ENCODE measurements at places on chromosomes 1 and 21. TPM values are rescaled to one million over a fixed set of nuclear protein-coding genes. Genes with fewer than 3 reads are reported as not detected.

The APCS gene
- not detected for total RNA-seq

The IL19 gene
- not detected for total RNA-seq

The MTARC2 gene
- total RNA-seq = not detected

The SLC37A1 gene
- total RNA-seq = 23.0 TPM

The EYA3 gene
- 32.9 TPM for total RNA-seq

The KRTAP12-2 gene
- total RNA-seq = not detected

The EPHB2 gene
- total RNA-seq = not detected

The C1QC gene
- total RNA-seq = not detected

The CASQ2 gene
- not detected for total RNA-seq

The LIPI gene
- total RNA-seq = not detected

The LRRC7 gene
- not detected for total RNA-seq

The LZIC gene
- 35.1 TPM for total RNA-seq

The CRNN gene
- not detected for total RNA-seq

DNA sequence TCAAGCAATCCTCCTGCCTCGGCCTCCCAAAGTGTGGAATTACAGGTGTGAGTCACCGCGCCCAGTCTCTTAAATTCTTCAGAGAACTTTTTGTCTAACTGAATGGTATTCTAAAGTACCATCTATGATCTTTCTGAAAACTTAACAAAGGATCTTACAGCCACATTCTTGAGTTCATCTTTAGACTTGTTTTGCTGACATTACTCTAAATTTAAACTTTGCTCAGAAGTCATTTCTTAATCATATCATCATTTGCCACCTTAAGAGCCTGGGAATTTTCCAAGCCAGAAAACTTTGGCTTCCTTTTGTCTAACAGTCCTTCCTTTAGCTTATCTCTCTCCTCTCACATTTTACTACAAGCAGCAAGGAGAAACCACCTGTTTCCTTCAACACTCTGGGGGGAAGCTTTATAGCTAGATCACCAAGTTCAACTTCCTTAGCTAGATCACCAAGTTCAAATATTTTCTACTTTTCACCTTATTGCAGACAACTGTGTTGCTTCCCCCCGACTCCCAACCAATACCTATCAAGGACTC, 5.4 kb upstream of the ZBTB8A start:
- DNase-seq = no peak

DNA sequence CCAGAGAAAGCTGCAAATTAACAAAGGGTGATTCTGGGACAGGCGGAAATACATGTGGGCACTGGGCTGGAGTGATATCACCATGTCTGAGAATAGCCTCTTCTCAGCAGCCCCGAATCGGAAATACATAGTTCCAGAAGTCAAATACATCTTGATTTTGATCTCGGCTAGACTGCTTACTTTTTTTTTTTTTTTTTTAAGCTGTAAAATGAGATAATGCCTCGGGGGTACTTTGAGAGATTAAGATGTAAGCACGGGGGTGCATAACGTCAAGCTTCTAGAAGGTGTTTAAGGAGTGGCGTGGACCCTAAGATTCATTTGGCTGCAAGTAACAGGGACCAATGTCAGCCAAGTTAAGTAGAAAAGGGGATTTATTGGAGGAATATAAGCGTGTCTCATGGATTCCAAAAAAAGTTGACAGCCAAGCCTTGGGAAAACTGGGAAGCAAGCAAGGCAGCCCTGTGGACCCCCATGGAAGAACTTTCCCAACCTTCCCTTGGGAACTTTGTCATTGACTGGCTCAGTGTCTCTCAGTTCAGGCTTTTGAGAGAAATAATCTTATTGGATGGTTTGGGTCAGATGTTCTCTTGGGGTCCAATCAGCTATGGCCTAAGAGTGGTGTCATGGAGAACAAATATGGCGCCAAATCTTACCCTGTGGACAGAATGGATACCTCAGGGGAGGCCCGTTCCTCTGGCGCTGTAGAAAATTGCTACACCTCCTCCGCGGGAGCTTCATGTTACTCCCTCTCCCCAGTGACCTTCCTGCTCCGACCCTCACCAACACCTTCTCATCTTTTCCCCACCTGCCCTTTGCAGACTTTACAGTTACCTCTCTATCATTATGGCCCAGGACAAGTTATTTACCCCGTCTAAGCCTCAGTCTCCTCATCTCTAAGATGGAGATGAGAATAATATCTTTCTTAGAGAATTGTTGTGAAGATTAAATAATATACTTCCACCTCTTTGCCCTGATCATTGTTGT, 186.6 kb downstream of the KAZN start:
- no peak for DNase-seq

GRCh38 chr1:160580221-160580812, 1.0 kb upstream of the CD84 start:
- no peak for DNase-seq

DNA sequence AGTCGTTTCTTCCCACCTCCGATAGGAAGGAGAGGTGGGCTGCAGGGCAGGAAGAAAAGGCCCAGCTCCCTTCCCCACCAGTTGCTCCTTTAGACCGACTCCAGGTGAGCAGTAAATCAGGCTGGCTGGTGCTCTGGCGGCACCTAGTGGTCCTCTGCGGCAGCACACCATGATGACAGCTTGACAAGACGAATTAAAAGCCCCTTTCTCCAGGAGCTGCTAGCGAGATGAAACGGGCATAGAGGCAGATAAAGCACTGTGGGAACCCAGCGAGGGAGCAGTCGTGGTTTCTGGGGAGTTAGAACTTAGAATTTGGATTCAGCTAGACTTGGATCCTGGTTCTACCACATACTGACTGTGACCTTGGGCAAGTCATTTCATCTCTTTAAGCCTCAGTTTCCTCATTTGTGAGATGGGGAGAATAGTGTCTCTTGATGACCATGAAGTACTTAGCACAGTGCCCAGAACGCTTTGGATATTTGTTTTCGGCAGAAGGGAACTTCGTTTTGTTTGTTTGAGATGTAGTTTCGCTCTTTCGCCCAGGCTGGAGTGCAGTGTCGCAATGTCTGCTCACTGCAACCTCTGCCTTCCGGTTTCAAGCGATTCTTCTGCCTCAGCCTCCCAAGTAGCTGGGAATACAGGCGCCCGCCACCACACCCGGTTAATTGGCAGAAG, 21.8 kb upstream of the COL9A2 start:
- DNase-seq = peak; percentile 97

DNA sequence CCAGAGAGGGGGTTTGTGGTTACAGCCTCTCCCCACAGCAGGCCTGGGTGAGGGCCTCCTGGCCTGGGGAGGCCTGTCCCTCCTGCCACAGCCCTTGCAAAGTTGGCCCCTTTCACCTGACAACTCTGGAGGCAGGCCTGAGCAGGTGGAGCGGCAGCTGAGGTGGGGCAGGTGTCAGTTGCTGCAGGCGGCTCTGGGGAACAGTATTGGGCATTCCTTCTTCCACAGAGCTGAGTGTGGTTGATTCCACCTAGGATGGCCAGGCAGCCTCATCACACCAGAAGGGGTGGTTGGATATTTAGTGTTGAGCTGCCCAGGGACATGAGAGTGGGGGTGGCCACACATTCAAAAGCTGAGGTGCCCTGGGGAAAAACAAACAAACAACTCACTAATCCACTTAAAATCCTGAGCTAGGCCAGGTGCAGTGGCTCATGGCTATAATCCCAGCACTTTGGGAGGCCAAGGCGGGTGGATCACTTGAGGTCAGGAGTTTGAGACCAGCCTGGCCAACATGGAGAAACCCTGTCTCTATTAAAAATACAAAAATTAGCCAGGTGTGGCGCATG, 31.1 kb downstream of the PIGP start:
- DNase-seq = no peak

- DNase-seq = no peak
Measured at GRCh38 chr1:11072216-11072917, 12.5 kb upstream of the SRM start.

DNA sequence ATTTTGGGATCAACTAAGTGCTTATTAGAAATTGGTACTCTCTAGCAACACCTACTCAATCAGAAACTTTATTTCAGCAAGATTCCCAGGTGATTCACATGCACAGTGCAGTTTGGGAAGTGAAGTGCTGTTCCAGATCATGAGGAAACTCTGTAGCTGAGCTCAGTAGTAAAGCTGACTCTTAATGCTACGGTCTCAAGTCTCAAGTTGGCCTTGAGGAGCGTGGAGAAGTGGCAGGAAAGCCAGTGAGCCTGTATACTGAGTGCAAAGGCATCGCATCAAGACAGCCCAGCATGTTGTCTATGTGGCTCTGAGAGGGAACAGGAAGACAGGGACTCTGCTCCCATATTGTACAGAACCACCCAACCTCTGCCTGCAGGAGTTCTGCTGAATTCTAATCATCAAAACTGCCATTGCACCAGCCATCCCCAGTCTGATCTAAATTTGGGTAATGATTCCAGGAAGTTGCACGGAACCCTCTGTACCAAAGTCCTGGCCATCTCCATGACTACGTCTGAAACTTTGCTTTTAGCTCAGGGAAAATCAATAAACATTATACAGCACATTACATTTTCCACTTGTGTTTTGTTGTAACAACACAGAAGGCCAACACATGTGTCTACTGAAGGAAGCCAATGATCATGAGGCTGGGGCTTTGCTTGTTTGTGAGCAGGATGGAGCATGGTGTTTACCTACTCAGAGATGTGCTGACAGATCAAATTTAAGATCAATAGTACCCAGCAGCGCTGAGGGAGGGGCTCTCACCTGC, 105.1 kb upstream of the TLR5 start:
- no peak for DNase-seq

DNA sequence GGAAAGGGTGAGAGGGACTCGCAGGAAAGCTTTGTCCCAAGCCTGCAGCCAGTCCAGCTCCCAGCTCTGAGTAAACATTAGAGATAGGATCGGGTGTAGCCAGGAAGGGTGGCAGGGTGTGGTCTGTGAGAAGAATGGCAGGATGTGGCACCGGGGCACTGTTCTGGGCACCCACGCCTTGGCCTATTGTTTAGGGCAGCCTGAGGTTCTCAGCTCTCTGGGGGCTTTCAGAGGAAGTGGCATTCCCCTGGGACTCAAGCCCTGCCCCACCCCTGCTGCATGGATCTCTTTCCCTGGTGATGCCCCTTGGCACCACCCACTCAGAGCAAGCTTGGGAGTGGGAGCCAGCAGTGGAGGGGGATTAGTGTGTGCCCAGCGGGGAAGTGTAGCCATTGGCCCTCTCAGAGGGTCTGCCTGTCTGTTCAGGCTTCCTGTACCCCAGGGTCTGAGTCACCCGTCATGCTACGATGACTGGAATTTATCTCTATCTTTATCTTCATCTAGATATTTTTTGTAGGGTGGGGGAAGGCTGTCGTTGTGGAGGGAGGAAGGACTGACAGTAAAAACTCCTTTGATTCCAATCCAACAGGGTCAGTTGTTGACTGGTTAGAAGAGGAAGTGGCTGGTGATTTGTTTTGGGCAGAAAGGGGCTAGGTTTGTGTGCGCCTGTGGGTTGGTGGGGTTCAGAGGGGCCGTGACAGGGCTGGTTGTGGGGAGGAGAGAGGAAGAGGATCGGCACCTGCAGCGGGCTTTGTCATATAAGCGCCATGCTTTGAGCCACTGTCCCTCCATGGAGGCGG, 31.6 kb downstream of the SOX13 start:
- DNase-seq = no peak

DNA sequence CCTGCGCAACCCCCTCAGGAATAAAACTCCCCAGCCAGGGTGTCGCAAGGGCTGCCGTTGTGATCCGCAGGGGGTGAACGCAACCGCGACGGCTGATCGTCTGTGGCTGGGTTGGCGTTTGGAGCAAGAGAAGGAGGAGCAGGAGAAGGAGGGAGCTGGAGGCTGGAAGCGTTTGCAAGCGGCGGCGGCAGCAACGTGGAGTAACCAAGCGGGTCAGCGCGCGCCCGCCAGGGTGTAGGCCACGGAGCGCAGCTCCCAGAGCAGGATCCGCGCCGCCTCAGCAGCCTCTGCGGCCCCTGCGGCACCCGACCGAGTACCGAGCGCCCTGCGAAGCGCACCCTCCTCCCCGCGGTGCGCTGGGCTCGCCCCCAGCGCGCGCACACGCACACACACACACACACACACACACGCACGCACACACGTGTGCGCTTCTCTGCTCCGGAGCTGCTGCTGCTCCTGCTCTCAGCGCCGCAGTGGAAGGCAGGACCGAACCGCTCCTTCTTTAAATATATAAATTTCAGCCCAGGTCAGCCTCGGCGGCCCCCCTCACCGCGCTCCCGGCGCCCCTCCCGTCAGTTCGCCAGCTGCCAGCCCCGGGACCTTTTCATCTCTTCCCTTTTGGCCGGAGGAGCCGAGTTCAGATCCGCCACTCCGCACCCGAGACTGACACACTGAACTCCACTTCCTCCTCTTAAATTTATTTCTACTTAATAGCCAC, 696 bp downstream of the TGFB2 start:
- DNase-seq = peak; percentile 66

DNA sequence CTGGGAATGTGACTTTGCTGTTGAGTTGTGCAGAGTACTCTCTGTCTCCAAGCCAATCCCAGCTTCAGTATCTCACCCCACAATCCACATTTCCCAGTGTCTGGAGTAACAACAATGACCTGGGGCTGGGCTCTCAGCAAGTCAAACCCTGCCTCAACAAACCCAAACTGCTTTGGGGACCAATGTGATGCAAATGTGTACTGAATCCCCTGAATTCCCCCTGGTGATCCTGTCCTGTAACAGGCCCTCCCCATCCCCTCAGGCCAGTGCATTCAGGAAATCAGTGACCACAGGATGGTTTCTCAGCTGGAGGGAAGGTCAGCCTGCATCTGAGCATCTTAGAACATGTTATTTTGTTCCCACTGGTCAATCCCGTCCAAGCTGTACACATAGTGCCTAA, 36.7 kb upstream of the HAO2 start:
- no peak for DNase-seq

- DNase-seq = peak; percentile 93
Measured at GRCh38 chr1:89483010-89483756, 41.4 kb upstream of the LRRC8B start.

DNA sequence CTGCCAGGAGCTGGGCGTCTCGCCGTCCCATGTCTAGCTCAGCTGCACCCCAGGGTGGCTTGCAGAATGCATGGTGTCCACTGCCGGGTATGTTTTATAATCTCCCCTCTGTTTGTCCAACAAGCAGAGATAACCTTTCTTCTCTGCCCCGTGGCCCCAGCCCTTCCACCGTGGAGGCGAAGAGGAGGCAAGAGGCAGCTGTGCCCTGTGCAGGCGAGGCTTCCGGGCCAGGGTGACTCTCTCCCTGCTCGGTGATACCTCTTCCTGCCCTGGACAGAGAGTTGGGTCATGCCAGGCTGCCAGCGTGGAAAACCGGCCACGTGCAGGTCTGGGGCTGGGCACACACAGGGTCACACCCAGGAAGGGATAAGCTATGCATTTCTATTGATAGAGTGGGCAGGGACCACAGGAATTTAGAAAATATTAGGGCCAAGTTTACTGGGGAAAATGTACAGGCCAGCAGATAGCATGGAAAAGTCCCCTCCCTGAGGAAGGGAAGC, at the start of gene TFF2:
TSS of gene TFF2 (minus strand) at position 68 of the 500 bp plus-strand sequence. CDS start at position 31, 37 bp downstream.
- no peak for DNase-seq

DNA sequence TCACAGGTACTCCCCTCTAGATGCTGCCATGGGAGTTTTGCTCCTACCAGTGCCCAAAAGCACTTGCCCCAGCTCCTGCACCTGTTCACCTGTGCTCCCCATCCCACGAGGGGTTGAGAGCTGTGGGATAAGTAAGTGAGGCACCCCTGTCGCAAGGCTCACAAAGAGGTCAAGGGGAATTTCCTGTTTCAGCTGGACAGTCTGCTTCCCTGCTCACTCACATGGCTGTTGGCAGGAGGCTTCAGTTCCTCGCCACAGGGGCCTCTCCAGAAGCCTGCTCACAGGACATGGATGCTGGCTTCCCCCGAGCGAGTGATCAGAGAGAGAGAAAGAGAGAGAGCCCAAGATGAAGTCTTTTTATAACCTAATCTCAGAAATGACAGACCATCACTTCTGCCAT, 8.7 kb upstream of the NCMAP start:
- DNase-seq = no peak

- DNase-seq = no peak
Measured at GRCh38 chr1:81197591-81197990, 603.1 kb upstream of the ADGRL2 start.

- no peak for DNase-seq
Measured at GRCh38 chr1:42433369-42433768, 22.5 kb downstream of the ZMYND12 start.

All from activated CD4-positive, alpha-beta T cell treated with anti-CD3 and anti-CD28 coated beads, Interleukin-2, amount 10 ng/mL, durations not matched to agents 24 days and 14 days (primary cell).